ENCODE measurements at places on chromosomes 5 and 9. TPM values are rescaled to one million over a fixed set of nuclear protein-coding genes. Genes with fewer than 3 reads are reported as not detected.

ELAVL2 gene
- not detected for total RNA-seq

HAUS6 gene
- total RNA-seq, result 23.7 TPM

CDH6 gene
- 3.9 TPM for total RNA-seq

PCDHGA4 gene
- 7.3 TPM for total RNA-seq

ECM2 gene
- 2.6 TPM for total RNA-seq

CTXN3 gene
- total RNA-seq, result not detected

LHX2 gene
- not detected for total RNA-seq

INSL4 gene
- not detected for total RNA-seq

PCDHGB3 gene
- total RNA-seq, result 5.2 TPM

TMEM174 gene
- not detected for total RNA-seq

PCDHA1 gene
- total RNA-seq, result under 0.01 TPM

DMGDH gene
- 4.5 TPM for total RNA-seq

SLC4A9 gene
- total RNA-seq, result not detected

ADAMTS6 gene
- 95.9 TPM for total RNA-seq

CARD9 gene
- total RNA-seq, result 20.0 TPM

RGS7BP gene
- not detected for total RNA-seq

F2RL1 gene
- 26.3 TPM for total RNA-seq

IFNA5 gene
- total RNA-seq, result under 0.01 TPM

ACER2 gene
- total RNA-seq, result 0.64 TPM

SOX30 gene
- total RNA-seq, result not detected

ADAMTS13 gene
- total RNA-seq, result 1.3 TPM

ZDHHC11B gene
- not detected for total RNA-seq

PCDHGB1 gene
- 2.2 TPM for total RNA-seq

ADRB2 gene
- total RNA-seq, result 1.7 TPM

ADAMTS2 gene
- total RNA-seq, result 44.5 TPM

FOXD4L5 gene
- under 0.01 TPM for total RNA-seq

GRM6 gene
- not detected for total RNA-seq

SLC2A8 gene
- total RNA-seq, result 8.2 TPM

LCN2 gene
- not detected for total RNA-seq

MARVELD2 gene
- total RNA-seq, result 2.3 TPM
